Aorta (tissue), 5 donors: ENCODE measurements at places on chromosomes 3 and 15. TPM values are rescaled to one million over a fixed set of nuclear protein-coding genes. Genes with fewer than 3 reads are reported as not detected.

DNA sequence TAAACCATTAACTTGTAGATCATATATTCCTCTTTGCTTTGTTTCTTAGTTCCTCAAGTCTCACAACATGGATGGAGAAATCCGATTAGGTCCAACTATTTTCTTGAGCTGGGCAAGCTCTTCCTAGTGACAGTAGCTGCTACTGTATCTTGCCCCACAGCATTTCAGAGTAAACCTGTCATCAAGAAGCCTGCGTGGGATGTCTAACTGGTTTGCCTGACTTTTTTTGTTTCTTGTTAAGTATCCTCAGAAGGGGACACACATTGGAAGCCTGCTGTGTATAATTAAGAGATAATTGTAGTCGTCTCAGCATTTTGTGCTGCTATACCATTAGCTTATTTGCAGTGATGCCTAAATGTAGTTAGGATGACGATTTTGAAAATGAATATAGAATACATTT, 29.3 kb upstream of the STT3B start:
- no peak for DNase-seq
- H3K4me3 ChIP-seq = no peak overlapping the region
- no peaks in the 10 kb centered on the region for H3K4me1 ChIP-seq
- no peak overlapping the region for H3K27ac ChIP-seq

- no peak overlapping the region for H3K27ac ChIP-seq
- no peaks in the 10 kb centered on the region for H3K27me3 ChIP-seq
- no peak overlapping the region for H3K4me3 ChIP-seq
- no peaks in the 10 kb centered on the region for H3K36me3 ChIP-seq
- H3K4me1 ChIP-seq = no peaks in the 10 kb centered on the region
Measured at GRCh38 chr3:109071350-109072142, 46.4 kb downstream of the MORC1 start.

DNA sequence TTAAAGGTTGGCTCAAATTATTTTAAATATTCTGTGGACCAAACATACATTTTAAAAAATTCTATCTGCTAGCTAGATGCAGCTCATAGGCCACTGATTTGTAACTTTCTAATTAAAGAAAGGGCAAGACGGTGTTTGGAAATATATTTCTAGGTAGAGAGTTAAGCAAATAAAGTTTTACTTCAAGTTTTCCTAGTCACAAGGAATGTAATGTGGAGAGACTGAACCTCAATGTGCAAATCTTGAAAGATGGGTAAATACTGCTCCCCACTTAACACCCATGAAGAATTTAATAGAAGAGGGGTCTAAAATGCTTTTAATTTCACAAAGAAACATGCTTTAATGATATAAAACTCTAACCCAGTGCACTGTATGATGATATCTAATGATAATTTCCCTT, 175.2 kb downstream of the TIGIT start:
- H3K4me1 ChIP-seq = peaks cover 1% of the 10 kb centered on the region
- no peak overlapping the region for H3K27ac ChIP-seq
- H3K4me3 ChIP-seq = no peak overlapping the region
- no peaks in the 10 kb centered on the region for H3K27me3 ChIP-seq
- H3K36me3 ChIP-seq = no peaks in the 10 kb centered on the region

- H3K36me3 ChIP-seq = no peaks in the 10 kb centered on the region
- H3K27me3 ChIP-seq = no peaks in the 10 kb centered on the region
- no peaks in the 10 kb centered on the region for H3K4me1 ChIP-seq
- no peak overlapping the region for H3K27ac ChIP-seq
- H3K4me3 ChIP-seq = no peak overlapping the region
Measured at GRCh38 chr3:197376735-197377555, 78.5 kb upstream of the DLG1 start.

LRRC3B gene
- 0.78 TPM for total RNA-seq

DNA sequence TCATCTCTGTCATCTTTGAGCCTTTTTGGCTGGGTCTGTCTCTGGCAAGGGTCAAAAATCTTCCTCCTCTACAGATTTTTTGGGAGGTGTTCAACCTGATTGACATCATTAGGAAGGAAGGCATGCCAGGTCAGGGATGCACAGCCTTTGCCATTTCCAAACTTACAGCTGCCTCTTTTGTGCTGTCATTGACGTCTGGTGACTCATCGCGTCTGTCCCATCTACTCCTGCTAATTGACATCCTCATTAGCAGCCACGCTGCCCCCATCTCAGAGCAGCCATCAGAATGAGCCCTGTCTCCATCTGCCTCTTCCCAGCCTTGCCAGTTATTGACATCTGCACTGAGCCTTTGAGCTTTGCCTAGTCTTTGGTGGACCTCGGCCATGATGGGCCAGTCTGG, 53.0 kb downstream of the PDIA5 start:
- peaks cover 2% of the 10 kb centered on the region for H3K36me3 ChIP-seq
- no peaks in the 10 kb centered on the region for H3K4me1 ChIP-seq
- H3K27me3 ChIP-seq = no peaks in the 10 kb centered on the region
- no peak overlapping the region for H3K4me3 ChIP-seq
- H3K27ac ChIP-seq = no peak overlapping the region
- no peak for DNase-seq

DNA sequence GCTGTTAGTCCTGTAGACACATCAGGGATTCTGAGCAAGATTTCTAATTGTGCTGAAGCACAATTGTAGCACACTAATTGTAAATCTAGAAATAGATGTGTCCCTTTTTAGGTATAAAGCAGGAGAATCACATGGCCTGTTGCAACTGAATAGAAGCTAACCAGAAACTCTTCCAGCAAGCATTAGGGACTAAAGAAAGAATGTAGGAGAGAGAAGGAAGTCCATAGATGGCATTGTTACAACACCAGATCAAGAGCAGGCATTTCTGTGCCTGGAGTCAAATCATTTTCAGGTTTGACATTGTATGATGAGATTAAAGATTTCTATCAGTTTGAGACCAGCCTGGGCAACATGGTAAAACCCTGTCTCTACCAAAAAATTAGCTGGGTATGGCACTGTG, 27.4 kb downstream of the CALML4 start:
- no peaks in the 10 kb centered on the region for H3K27me3 ChIP-seq
- no peak overlapping the region for H3K4me3 ChIP-seq
- H3K4me1 ChIP-seq = peaks cover 3% of the 10 kb centered on the region
- no peak for DNase-seq
- peaks cover under 1% of the 10 kb centered on the region for H3K36me3 ChIP-seq
- no peak overlapping the region for H3K27ac ChIP-seq

DNA sequence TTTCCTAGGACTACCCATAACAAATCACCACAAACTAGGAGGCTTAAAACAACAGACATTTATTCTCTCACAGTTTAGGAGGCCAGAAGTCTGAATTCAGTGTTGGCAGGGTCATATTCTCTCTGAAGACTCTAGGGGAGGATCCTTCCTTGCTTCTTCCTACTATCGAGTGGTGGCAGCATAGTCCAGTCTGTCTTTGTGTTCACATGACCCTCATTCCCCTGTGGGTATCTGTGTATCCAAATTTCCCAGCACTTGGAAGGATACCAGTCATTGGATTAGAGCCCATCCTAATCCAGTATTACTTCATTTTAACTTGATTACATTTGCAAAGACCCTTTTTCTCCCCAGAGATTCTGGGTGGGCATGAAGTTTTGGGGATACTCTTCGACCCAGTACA, 63.8 kb downstream of the GMPS start:
- no peaks in the 10 kb centered on the region for H3K4me1 ChIP-seq
- DNase-seq = no peak
- H3K27ac ChIP-seq = no peak overlapping the region
- peaks cover 5% of the 10 kb centered on the region for H3K36me3 ChIP-seq
- H3K27me3 ChIP-seq = no peaks in the 10 kb centered on the region
- no peak overlapping the region for H3K4me3 ChIP-seq

DNA sequence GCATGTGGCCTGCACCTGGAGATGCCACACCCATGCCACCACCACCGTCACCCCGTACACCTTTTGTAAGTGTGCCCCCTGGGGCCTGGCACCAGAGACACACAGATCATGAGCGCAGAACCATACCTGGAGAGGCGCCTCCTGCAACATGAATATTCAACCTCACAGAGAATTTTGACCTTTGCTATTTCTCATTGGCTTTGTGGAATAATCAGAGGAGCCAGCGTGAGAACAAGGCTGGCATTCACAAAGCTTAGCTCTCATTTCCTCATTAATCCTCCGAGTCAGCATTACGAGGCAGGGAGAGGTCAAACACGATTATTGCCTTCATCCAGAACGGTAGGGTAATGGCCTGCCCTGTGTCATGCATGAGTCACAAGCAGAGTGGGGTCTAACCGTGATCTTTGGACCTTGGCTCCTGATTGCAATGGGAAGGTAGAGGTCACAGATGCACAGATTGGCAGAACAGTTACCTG, 73.0 kb upstream of the POMGNT2 start:
- H3K36me3 ChIP-seq = no peaks in the 10 kb centered on the region
- H3K4me1 ChIP-seq = no peaks in the 10 kb centered on the region
- DNase-seq = no peak
- no peaks in the 10 kb centered on the region for H3K27me3 ChIP-seq
- H3K4me3 ChIP-seq = no peak overlapping the region

- no peak overlapping the region for H3K27ac ChIP-seq
- no peak for DNase-seq
- no peaks in the 10 kb centered on the region for H3K27me3 ChIP-seq
- H3K4me3 ChIP-seq = no peak overlapping the region
- no peaks in the 10 kb centered on the region for H3K36me3 ChIP-seq
- H3K4me1 ChIP-seq = no peaks in the 10 kb centered on the region
Measured at GRCh38 chr3:197994736-197995135, 34.7 kb downstream of the LMLN start.

COL6A5 gene
- not detected for total RNA-seq

FEZF2 gene
- not detected for total RNA-seq

CRYGS gene
- total RNA-seq = 3.0 TPM

DNA sequence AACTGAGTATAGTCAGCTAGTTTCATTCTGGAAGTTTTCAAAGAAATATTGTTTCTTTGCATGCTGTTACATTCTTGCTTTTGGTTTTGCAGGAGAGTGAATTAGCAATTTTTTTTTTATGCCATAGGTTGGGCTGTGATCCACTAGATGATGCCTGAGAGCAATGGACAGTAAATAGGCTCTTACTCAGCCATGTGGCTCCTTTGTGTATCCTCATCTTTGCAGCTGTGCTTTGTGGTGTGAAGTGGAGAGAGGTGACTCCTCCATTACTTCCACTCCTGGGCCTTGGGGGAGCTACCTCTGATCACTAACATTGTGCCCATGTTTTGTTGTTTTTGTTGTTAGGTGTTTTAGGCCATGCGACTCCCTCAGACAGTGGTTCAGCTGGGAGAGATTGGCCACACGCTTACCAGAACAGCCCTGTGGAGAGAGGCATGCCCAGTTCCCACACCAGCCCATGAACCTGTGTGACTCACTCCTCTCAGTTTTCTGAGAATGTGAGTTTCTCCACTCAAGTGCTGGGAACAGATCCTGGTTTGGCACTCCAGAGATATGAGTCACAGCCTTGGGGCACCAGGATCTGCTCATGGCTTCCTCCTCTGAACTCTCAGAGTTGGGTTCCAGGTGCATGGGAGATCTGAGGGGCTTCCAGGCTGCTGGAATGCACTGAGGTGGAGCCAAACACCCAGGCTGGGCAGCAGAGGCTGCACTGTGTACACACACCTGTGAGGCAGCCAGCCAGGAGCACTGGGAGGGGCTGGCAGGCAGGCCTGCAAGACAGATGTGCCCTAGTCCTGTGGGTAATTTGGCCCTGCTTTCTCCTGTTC, 785.3 kb downstream of the ROBO2 start:
- no peaks in the 10 kb centered on the region for H3K27me3 ChIP-seq
- H3K36me3 ChIP-seq = no peaks in the 10 kb centered on the region
- no peaks in the 10 kb centered on the region for H3K4me1 ChIP-seq
- no peak for DNase-seq

DNA sequence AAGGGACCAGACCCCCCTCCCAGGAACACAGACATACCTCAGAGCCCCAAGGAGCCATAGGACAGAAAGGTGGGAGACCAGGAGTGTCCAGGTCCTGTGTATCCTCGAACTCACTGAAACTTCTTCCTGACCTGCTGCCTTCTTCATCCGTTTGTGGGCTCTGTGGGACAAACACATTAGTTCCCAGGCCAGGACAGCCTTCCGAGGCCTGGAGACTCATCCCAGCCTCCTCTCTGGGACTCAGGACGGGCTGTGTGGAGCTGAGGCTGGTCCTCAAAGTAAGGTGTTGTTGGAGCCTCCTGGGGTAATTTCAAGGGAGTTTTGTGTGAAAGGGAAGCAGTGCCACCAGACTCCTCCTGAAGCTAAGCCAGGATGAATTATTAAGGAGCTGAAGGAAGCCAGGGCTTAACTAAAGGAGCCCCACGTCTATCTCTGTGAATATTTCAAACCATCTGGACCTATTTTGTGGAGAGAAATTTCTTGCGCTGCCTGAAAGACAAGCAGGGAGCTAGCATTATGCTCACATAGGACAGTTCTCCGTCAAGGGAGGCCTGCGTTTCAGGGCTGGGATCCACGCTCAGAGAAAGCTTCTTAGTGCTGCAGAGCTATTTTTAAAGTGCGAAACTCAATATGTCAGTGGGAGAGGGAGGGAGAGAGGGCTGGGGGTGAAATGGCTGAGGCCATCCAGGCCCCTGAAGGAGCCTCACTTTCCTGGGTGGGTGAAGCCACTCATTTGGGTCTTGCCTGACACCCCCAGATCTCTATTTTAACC, 29.8 kb upstream of the PLA2G4E start:
- H3K27ac ChIP-seq = no peak overlapping the region
- H3K36me3 ChIP-seq = no peaks in the 10 kb centered on the region
- H3K4me3 ChIP-seq = no peak overlapping the region
- no peak for DNase-seq
- H3K4me1 ChIP-seq = no peaks in the 10 kb centered on the region

CCDC39 gene
- total RNA-seq = not detected

GRCh38 chr15:76346669-76347481, 10.3 kb downstream of the ISL2 start:
- H3K36me3 ChIP-seq = no peaks in the 10 kb centered on the region
- DNase-seq = no peak
- H3K4me1 ChIP-seq = no peaks in the 10 kb centered on the region
- peak overlapping the region; percentile 4 for H3K4me3 ChIP-seq
- no peaks in the 10 kb centered on the region for H3K27me3 ChIP-seq

CLDN18 gene
- total RNA-seq = not detected

DNA sequence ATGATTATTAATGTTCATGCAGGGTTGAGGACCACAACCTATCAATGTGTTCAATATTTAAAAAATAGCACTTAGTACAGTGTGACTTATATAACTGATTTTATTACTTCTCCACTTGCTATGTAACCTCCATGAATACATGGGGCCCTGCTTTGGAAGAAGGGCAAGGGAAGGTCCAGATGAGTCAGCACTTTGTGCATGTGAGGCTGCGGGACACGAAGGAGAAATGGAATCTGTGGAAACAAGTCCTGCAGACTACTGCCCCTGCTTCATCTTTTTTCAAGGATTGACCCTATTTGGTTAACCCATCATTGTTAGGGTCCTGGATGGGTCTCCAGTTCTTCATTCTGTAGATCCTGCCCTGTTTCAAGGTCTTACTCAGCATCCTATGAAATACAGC, 1.6 kb downstream of the NXPE3 start:
- no peak overlapping the region for H3K4me3 ChIP-seq
- H3K36me3 ChIP-seq = peaks cover 18% of the 10 kb centered on the region
- H3K4me1 ChIP-seq = peaks cover 4% of the 10 kb centered on the region
- H3K27me3 ChIP-seq = no peaks in the 10 kb centered on the region
- DNase-seq = no peak

DNA sequence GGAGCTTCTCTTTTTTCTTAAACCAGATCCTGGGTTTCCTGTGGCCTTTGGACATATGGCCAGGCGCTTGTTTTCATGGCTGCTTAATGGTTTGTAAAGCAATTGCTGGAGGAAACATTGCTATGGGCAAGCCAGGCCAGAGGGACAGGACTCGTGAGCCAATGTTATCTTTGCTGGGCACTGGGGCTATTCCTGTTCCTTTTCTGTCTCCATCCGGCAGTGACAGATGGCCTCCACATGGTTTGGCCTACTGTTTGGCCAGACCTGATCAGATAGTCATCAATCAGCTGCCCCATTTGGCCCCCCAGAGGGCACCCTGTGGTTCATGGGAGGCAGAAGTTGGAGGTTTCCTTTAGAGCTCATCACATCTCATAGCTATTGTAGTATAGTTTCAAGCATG, 326.1 kb upstream of the ROPN1 start:
- peaks cover 3% of the 10 kb centered on the region for H3K4me1 ChIP-seq
- H3K27me3 ChIP-seq = no peaks in the 10 kb centered on the region
- H3K4me3 ChIP-seq = no peak overlapping the region
- peaks cover 6% of the 10 kb centered on the region for H3K36me3 ChIP-seq
